ENCODE measurements at places on chromosomes 2 and 18.

- DNase-seq = no peak
Measured at GRCh38 chr18:7878265-7879211, 311.4 kb downstream of the PTPRM start.

DNA sequence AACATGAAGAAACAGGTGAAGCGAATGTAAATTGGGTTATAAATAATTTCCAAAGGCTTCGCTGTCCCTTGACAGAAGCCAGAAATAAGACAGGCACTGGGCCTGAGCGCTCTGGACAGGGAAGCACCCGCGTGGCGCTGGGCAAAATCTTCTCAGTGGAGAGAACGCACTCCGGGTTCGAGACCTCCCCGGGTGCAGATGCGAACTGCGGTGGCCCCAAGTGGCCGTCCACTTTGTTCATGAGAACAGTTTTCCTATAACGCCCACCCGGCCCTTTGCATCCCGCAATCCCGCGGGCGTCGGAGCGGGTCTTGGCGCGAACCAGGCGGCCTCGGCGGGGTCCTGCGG, 651 bp upstream of the DPYSL5 start:
- DNase-seq = no peak

GRCh38 chr2:144083211-144083610, 436.7 kb downstream of the ZEB2 start:
- DNase-seq = no peak

- no peak for DNase-seq
Measured at GRCh38 chr2:73830871-73831401, 2.2 kb downstream of the STAMBP start.

DNA sequence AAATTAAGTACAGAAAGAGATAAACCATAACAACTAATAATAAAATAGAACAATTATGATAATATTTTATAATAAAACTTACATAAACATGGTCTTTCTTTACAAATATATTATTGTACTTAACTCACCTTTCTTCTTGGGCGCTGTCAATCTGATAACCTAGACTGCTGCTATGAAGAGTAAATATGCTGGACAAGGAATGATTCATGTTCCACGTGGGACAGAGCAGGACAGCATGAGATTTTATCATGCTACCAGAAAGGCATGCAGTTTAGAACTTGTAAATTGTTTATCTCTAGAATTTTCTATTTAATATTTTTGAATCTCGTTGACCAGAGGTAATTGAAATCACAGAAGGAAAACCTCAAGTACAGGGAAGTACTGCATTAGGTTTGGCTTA, 210.7 kb downstream of the ANKRD30B start:
- DNase-seq = no peak

DNA sequence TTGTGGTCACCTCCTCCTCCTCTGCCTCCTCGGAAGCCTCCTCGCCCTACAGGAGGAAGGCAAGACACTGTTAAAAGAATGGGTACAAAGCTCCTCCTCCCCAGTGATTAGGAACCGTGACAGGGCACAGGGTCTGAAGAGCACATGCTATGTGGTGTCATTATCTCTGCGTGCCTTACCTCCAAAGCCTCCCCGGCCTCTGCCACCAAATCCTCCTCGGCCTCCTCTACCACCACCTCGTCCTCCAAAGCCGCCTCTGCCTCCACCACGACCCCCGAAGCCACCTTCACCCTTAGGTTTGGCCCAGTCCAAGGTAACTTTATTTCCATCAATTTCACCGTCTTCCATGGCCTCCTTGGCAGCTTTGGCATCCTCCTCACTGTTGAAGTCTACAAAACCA, 9.1 kb downstream of the NCL start:
- DNase-seq = no peak

- no peak for DNase-seq
Measured at GRCh38 chr18:62371436-62371835, 46.3 kb downstream of the TNFRSF11A start.

GRCh38 chr18:39435996-39436395, 1870.4 kb upstream of the CELF4 start:
- DNase-seq = no peak

- no peak for DNase-seq
Measured at GRCh38 chr2:38600921-38601455, 1.7 kb downstream of the HNRNPLL start.

- DNase-seq = peak; percentile 5
Measured at GRCh38 chr2:164257742-164258141, 363.5 kb downstream of the GRB14 start.

DNA sequence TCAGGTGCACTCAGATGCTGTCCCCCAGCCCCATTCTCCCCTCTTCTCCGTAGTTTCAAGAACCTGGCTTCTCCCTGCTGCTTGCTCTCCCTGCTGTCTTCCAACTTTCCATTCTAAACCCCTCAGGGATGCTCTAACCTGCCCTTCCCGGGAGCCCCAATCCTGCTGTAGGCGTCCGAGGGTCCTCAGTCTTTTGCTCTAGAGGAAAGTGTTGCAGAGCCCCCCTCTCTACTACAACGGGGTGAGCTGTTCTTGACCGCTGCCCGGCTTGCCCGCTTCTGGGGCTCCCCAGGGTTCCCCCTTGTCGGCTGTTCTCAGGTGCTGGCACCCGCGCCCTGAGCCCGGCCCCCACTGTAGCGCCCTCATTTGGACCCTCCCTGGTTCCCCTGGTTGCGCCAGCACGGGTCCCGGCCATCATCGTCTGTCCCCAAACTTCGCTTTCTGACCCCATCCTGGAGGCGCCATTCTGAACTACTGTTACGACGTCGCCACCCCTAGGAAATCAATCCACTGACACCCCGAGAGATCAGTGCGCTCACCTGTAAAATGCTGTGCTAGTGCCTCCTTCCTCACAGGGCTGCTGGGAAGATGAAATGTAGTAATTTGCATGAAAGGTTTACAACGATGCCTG, 31.9 kb upstream of the REG3G start:
- DNase-seq = no peak

DNA sequence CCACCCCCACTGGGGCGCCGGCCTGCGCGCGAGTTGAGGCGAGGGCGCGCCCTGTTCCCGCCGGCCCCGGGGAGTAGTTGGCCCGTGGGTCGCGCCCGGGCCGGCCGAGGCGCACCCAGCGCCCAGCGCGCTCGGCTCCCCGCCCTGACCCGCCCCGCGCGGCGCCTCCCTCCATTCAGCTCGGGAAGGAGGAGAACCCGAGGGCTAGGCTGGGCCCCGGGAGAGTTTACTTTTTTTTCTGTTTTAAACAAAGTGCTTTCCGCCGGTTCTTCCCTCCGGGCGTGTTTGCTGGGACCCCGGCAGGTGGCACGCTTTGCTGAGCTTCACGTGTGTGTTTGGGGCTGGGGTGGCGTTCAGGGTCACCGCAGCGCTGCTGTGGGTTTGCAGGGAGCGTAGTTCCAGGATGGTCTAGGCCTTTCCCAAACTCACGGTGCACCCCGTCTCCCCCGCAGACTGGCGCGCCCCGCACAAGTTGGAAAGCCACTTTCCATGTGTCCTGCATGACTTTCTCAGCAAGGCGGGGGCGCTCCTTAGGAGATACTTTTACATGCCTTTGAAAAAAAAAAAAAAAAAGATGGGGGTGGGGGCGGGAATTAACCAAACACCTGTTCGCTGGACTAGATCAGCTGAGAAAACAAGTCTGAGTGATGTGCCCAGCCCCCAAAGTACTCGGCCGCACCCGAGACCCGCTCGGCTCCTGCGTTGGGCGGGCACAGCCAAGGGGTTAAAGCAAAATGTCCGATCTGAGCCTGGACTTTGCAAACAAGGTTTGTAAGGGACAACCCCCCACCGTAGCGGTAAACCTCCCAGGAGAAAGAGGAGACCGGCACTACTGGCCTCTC, 825 bp downstream of the ITGA6 start:
- DNase-seq = no peak

Measured in H4 (cell line).